ENCODE measurements at places on chromosomes 6 and 20.

GRCh38 chr20:53402233-53403005 is 191.2 kb downstream of the ZNF217 start:
- DNase-seq = no peak

DNA sequence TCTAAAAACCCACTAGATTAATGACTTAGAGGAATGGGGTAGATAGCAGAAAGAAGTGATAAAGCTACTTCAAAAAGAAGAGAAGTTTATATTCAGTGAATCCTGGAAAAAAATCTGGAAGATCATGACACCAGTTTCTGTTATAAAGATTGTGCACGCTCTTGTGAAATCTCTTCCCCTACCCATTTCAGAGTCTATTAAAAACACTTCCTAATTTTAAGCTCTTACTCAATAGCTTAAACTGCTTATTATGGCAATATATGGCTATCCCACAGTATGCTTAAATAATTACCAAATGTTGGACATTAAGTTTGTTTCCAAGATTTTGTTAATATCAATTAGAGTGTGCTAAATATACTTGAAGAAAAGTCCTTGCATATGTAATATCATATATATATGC is 585.3 kb upstream of the MAN1A1 start:
- DNase-seq = no peak

DNA sequence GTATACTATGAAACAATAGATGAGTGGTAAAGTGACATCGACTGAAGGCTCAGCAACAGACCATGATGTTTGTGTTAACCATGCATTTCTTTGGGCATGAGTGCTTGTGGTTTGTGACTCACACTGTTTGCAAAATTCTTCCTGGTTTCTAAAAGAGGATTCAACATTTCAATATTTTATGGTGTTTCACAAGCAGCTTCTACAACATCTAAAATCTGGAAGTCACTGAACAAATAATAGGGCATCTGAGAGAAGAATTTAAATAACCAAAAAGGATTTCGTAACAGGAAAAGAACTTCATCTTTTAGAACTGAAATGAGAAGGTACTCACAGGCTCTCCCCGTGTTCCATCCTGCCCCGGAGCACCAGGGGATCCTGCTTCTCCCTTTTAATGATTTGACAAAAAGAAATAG is 146.2 kb downstream of the COL21A1 start:
- DNase-seq = peak; percentile 97

GRCh38 chr6:5116243-5116991 is 31.3 kb downstream of the PPP1R3G start:
- no peak for DNase-seq

DNA sequence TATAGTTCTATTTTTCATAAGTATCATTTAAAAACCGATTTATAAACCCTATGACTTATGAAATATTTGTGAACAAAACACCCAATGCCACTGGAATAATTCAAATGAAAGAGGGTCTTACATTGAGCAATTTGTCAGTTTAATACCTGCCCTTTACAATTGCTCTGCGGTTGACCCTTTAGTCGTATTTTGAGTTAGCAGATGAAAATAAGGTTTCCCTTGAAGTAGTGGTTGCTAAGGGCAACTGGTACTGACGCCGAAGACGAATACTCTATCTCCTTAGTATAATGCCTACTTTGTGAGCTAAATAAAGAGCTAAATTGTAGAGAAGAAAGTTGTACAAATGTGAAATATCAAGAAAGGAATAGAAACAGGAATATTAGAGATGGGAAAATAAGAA is 69.4 kb downstream of the KCNQ5 start:
- no peak for DNase-seq

GRCh38 chr6:28633445-28634215 is 107.9 kb downstream of the GPX5 start:
- DNase-seq = no peak

GRCh38 chr6:17156112-17156921 is 54.5 kb downstream of the STMND1 start:
- DNase-seq = peak; percentile 76

- no peak for DNase-seq
These were observed 107.7 kb upstream of the TMEM181 start for GRCh38 chr6:158452191-158452590.

DNA sequence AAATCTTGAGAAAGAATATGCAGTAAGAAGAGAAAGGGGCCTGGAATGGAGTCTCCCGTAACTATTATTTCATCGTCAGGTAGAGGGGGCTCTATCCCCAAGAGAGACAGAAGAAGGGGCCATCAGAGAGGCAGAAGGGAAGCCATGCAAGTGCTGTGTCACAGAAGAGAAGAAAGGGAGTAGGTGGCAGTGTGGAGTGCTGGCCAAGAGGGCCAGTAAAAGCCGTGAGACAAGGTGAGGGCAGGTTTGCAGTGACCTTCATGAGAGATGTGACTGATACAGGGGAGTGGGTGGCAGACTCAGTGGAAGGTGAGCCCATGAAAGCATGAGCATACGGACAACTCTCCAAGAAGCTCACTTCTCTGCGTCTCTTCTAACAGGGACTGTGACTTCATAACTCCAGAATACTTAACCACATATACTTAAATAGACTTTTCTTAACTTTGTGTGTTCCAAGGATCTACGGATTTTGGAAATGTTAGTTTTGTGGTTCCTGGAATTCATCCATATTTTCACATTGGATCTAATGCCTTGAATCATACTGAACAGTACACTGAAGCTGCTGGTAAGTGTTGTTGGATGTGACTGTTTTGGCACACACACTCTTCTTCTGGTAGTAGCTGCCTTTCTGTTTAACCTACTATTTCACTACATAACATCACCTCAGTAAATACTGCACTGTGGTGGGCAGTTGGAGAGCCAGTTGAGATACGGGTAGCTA is 15.6 kb downstream of the PM20D2 start:
- no peak for DNase-seq

- DNase-seq = no peak
These were observed 80.3 kb upstream of the RNF24 start for GRCh38 chr20:4095639-4096038.

- no peak for DNase-seq
These were observed 110.4 kb downstream of the LIN28B start for GRCh38 chr6:105067329-105067728.

- DNase-seq = no peak
These were observed 317.5 kb downstream of the HIVEP2 start for GRCh38 chr6:142627474-142627873.

DNA sequence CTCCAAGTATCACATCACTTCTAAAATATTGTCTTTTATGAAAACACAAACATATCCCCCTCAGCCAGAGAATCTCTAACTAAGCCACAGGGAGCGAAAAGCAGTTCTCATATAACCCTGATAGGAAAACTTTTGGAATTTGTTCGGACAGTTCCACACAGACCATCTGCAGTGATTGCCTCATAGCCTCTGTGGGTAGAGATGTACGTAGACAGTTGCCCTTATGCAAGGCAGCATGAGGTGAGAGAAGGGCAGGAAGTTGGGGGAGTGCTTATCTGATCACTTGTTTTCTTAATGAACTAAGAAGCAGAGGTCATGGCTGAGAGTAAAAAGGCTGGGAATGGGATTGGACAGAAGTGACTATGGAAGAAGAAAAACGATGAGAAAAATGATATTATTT is 39.6 kb downstream of the SLC23A2 start:
- peak; percentile 50 for DNase-seq

GRCh38 chr6:145813285-145814034 is 1.1 kb downstream of the FBXO30 start:
- DNase-seq = peak; percentile 67

- DNase-seq = peak; percentile 11
These were observed 169.3 kb downstream of the TTLL2 start for GRCh38 chr6:167493976-167494697.

DNA sequence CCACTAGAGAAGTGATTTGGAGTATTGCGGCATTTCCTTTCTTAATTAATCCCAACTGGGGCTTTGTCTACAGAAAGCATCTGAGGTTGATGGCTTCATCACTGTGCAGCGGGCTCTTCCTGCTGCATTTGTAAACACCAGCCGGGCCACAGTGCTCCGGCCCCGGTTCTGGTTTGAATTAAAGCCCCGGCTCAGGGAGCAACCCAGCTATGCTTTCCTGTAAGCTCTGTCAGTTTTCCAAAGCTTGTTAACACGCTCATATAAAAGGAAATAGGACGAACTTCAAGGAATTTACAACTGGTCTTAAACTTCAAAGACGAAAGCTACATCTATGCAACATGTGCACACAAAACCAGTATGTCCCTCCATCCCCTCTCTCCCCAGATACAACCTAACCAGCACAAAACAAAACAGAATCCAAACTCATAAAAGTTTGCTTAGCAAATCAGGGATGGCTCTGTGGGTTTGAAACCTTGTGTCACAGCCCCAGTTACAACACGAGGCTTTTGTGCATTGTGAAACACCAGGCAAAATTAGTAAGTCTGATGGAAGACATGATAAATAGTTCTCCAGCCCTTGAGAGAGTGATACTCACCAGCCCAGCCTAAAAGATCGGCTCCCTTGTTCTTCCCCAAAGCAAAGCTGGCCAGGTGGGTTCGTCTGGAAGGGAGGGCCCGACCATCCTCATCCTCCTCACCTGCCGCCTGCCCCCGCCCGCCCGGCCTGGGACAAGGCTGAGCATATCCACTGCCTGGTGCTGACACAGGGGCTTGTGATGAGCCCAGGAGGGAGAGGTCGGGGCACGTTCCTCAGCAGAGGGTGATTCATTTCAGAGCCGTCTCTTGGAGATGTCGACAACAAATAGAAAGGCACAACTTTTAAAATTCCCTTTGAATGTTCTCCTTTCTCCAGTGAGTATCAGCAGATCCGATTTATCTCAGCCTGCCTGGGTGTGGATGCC is 197.9 kb downstream of the TFAP2C start:
- peak; percentile 63 for DNase-seq

DNA sequence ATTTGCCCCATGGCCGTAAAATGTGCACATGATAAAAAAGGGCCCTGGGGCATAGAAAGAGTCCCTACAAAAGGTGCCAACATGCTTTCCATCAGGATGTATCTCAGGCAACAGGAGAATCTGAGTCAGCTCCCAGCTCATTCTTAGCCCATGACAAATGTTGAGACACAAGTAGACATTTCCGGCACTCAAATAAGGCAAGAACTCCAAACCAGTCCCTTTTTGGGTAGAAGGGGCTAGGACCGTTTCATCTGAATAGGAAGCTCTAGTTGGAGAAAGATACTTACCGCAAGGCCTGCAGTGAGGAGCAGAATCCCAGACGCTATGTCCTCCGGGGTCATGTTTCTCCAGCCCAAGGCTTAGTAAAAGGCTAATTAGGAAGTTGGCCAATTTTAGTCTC is 261.0 kb upstream of the RIN2 start:
- peak; percentile 90 for DNase-seq

DNA sequence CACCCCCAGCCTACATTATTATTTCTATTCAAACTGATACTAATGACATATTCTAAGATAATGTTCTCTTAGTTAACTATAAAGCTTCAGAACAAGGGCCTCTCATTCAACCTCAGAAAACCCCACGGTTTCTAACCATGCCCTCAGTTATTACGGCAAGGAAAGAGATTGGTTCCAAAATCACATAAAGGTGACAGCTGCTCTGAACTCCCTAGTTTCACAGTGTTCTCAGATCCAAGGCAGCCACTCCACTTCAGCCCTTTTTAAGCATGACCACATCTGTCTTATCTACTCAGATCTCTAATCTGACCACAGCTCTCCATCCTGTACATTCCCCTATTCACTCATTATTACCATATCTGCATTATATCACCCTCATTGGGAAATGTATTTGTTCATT is 98.8 kb upstream of the CEP85L start:
- DNase-seq = no peak

DNA sequence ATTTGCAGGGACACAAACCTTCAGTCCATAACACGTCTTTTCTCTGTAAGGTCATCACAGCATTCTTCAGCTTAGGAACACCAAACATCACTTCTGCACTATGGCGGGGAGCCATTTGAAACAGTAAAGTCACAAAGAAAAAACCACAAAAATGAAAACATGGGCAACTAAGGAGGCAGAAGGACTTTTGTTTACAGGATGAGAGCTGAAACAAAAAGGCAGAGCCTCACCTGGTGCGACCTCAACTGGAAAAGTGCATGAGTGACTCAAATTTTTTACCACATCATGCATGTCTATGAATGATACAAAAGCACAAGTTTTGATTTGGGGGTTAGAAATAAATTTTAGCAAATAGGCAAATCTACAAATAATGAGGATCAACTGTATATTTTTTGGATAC is 68.2 kb upstream of the TNFAIP3 start:
- DNase-seq = no peak

GRCh38 chr6:109073344-109074132 is 21.1 kb downstream of the SESN1 start:
- DNase-seq = peak; percentile 68

- no peak for DNase-seq
These were observed 5.3 kb downstream of the SFTA2 start for GRCh38 chr6:30926644-30927043.

DNA sequence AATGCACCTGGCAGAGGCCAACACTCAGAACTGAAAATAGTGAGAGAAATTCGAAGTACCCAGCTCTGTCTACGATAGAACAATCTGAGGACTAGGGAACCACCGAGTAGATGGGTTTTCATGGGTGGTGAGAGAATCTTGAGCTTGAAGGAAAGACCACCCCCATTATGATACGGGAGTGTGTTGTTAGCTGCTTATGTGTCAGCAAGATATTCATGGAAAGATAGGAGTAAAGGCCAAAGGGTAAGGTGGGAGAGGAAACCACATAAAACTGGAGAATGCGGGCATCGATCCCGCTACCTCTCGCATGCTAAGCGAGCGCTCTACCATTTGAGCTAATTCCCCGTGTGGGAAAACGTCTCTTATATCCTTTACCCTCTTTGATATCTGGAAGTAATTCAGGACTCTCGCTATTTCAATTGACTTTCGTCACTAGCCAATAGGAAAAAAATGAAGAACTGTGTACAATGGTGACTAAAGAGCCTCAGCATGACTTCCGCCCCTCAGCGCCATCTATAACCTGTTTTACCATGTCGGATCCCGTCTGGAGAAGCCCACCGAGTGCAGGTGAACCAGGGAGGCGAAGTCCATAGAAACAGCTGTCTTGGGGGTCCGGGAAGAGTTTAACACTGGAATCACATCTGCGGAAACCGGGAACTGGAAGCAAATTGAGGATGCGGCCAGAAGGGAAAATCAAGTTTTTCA is 25.0 kb upstream of the ABT1 start:
- peak; percentile 90 for DNase-seq

DNA sequence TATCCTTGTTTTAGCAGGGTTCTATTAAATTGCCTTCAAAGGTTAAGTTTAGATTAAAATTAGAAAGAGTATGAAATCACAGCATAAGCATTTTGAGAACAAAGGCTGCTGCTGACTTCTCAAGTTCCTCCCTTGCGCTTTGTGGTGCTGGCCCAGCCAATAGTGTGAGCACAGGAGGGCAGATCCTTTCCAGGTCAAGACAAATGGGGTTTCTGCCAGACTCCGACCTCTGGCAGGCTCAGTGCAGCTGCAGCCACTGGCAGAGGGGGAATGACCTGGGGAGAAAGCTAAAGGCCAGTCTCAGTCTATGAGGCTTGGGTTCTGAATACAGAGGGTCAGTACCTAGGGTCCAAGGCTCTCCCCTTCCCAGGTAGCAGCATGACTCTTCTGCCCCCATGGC is 27.0 kb downstream of the CLIC5 start:
- DNase-seq = no peak
